ENCODE measurements at places on chromosomes 11 and 22.

DNA sequence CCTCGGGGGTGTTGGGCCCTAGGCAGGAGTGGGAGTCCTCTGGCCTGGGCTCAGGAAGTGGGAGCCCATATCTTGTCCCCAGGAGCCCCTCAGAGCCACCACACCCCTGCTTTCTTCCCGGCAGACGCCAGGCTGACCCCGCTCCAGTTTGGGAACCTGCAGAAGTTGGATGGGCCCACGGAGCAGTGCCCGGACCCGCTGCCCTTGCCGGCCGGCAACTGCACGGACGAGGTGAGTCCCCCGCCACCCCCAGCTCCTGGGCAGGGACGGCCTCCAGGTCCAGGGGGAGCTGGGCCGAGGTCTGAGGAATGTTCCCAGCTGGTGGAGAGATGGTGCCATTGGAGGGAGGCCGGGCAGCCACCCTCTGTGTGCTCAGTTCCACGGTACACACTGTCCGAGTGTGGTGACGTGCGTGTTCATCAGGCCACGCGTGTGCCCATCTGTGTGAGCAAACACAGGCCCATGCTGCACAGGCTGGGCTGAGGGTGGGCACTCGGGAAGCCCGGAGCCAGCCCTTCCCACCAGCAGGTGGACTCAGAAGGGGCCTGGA, 4.8 kb downstream of the MUC5B start:
- DNase-seq, result peak; percentile 56

- DNase-seq, result no peak
These were observed 74.4 kb downstream of the SLC36A4 start for GRCh38 chr11:93123351-93123898.

GRCh38 chr22:49544286-49544685, 283.4 kb downstream of the BRD1 start:
- no peak for DNase-seq

- no peak for DNase-seq
These were observed 48.0 kb downstream of the IGLL1 start for GRCh38 chr22:23531966-23532705.

DNA sequence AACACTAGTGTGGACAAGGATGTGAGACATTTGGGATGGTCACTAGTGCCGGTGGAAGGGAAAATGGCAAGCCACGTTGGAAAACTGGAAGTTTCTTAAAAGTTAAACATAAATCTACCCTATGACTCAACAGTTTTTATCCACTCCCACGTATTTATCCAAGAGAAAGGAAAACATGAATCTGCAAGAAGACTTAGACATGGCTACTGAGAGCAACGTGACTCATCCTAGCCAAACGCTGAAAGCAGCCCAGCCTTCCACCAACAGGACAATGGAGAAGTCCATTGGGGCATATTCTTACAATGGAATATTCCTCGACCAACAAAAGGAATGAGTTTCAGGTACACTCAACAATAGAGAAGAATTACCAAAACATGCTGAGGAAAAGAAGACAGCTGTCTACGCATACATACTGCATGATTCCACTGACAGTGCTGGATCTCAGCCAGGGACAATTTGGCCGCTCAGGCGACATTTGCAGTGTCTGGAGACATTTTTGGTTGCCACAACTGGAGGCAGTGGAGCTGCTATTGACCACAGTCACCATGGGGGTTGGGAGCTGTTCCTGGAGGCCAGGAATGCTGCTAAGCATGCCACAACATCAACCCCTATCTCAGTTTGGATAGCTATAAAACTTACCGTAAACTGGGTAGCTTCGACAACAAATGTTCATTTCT, 21.2 kb downstream of the SYT13 start:
- peak; percentile 94 for DNase-seq

GRCh38 chr22:38218661-38219622, 17.1 kb downstream of the MAFF start:
- DNase-seq, result peak; percentile 99

DNA sequence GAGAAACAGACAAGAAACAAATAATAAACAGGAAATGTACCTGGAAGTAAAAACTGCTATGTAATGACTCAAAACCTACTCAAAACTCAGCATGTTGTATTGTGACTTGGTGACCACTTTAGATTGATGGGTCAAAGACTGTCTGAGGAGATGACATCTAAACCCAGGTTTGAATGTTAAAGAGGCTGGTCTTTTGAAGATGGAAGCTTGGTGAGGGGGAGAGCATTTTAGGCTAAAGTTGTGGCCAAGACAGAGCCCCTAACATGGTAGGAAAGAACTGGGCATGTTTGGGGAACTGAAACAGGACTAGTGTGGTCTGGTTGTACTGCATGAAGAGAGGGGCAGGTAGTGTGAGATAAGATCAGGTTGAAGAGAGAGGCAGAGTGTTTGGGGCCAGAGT, 85.3 kb upstream of the MYO18B start:
- DNase-seq, result no peak

GRCh38 chr11:11836676-11837231, 5.0 kb upstream of the USP47 start:
- no peak for DNase-seq

DNA sequence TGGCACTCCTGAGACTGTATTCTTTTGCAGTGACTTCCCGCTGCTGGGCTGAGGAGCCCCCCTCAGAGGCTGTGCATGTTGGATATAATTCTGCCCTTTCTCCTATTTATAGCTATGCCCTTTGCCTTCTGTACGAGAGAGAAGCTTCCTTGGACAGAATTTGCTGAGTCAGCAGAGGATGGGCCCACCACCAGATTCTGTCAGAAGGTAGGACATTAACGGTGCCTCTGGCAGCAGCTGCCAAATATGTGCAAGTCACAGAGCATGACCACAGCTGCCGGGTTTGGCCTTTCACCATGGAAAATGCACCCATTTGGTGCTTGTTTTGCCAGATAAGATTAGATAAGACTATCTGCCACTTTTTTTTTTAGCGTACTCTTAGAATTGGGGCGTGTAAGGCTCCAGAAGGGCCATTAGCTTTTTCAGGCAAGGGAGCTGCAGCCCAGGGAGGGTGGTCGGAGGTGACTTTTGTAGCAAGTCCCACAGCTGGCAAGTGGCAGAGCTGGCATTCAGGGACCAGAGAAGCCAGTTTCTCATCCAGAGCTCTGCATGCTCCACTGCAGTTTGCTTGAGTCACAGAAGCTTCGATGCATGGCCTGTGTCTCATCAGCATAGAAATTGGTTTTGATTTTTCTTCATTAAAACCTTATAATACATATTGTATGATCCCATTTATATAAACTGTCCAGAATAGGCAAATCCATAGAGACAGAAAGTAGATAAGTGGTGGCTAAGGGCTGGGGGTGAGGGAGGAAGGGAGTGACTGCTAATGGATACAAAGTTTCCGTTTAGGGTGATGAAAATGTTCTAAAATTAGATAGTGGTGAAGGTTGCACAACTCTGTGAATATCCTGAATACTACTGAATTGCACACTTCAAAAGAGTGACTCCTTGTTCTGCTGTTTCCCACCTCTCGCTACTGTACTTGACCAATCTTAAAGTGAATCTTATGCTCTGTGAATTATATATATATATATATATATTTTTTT, 15.8 kb downstream of the UPB1 start:
- peak; percentile 69 for DNase-seq

DNA sequence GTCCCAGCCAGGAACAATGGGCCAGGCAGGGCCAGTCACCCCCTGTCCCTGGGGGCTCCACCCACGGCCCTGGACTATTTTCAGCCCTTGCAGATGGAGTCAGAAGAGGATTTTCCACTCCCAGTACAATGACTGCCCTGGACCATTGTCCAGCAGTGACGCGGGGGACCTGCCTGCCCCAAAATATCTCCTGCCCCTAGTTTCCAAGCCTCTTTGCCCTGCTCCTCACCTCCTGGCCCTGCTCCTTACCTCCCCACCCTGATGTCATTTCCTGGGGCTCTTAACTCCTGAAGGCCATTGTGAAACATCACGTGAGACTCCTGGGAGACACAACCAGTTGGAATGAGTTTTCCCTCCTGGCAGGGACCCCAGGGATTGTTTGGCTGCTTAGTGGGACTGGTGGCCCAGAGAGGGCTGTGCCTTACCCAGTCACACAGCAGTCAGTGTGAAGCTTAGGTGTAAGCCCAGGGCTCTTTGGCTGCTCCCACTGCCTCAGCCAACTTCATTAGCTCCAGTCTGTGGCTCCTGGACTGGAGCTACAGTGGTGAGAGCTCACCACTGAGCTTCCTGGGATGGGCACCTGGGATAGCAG, 22.2 kb downstream of the P2RY2 start:
- DNase-seq, result peak; percentile 65

- no peak for DNase-seq
These were observed 6.6 kb upstream of the SNX32 start for GRCh38 chr11:65826984-65827735.

- no peak for DNase-seq
These were observed 54.6 kb downstream of the CTSC start for GRCh38 chr11:88282747-88283515.

- DNase-seq, result peak; percentile 77
These were observed 1.5 kb downstream of the PTPRJ start for GRCh38 chr11:47981667-47982404.

GRCh38 chr22:45993143-45993692, 16.3 kb upstream of the WNT7B start:
- DNase-seq, result no peak

DNA sequence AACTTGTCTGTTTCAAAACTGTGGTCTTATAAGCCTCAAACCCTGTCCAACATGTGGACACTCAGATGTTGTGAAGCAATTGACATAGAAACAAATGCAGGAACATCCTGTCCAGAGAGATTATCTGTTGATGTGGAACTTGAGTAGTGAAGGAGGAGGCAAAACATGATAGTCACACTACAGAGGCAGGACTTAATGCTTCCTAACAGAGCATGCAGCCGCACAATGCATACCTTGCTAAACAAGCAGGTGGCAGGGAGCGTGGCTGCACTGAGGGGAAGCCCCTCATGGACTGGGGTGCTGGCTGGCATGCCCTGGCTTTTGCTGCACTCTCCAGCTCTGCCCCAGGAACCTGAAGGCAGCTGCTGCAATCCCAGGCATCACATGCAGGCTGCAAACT, 5.3 kb downstream of the C22orf39 start:
- DNase-seq, result no peak

DNA sequence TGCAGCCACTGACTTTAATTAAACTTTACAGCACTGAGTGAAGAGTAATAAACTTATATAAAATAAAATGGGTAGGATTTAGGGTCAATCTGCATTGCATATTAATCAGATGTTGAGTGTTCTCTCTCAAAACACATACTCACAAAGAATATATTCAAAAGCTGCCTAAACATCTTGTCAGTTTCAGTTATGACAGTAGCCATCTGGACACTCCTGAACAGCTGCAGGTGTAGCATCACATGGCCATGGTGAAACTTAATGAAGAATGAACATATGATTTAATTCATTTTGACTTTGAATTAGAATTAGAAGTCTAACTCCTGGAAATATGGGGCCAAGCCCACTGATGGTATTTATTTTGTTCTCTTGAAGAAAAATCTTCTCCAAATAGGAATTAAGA, 684.3 kb upstream of the RAG2 start:
- no peak for DNase-seq

GRCh38 chr11:86124251-86125233, 55.7 kb upstream of the PICALM start:
- no peak for DNase-seq

GRCh38 chr22:19730655-19731360, 7.5 kb downstream of the GP1BB start:
- DNase-seq, result peak; percentile 100

DNA sequence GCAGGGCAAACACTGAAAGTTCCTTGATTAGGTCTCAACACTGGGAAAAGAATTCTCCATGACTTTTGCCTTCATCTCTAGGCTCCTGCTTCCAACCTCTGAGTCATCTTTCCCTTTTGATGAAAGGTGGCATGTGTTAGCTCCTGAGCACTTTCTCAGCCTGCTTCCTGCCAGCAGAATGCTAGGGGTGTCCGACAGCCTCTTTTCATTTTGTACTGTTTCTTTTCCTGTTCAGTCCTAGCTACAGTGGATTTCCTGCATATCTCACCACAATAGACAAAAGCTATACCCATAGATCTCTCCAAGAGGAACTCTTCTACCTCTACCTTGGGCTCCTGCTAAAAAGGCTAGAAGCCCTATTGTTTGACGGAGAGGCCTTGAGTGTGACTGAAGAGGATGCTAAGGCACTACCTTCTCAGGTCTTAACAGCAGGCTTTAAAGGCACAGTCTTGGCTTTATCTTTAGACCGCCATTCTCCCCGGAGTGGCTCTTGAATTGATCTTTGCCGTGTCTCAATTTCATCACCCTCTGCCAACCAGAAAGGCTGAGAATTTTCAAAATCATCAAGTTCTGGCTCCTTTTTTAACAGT, 145.5 kb downstream of the RBFOX2 start:
- no peak for DNase-seq

- DNase-seq, result no peak
These were observed 765.4 kb downstream of the BRD1 start for GRCh38 chr22:49062155-49062801.

GRCh38 chr22:38081941-38082828, 1.8 kb downstream of the SLC16A8 start:
- DNase-seq, result peak; percentile 77

- DNase-seq, result no peak
These were observed 116.2 kb downstream of the JRKL start for GRCh38 chr11:96506041-96506440.

GRCh38 chr22:44180706-44181032, at the start of gene PARVG:
Gene PARVG, plus strand, starts transcription at chr22:44180925. Its CDS starts 2,405 bp downstream, at chr22:44183330.
- no peak for DNase-seq

DNA sequence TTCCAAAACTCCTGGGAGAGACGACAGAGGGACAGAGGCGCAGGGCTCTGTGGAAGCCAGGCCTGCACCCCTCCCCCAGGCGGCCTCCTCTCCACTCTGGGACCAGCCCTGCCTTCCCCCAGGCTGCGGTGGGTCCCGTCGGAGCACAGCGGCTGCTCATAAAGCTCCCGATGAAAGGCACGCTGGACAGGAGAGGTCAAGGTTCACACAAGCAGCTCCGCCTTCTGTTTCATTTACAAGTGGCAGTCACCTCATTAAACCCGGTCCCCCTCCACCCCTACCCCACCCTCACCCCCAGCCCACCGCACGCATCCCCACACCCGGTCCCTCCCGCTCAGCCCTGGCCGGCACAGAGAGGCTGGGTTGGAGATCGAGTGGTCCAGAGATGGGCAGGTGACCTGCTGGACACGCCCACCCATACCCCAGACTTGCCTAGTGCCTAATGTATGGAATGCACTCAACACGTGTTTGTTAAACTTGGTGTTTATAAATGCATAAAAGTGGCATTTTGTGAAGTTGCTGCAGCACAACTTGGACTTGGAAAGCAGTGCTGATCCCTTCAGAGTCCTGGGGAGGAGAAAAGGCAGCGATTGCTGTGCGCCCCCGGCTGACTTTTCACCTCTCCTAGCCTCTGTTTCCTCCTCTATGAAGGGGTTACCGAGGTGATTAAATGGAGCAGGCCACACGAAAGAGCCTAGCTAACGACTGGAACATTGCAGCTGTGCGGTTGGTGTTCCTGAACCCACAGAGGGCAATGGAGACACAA, 26.0 kb downstream of the RPUSD4 start:
- DNase-seq, result no peak

GRCh38 chr11:79116600-79116999, 324.2 kb downstream of the TENM4 start:
- no peak for DNase-seq

GRCh38 chr11:124657904-124658303, 15.6 kb downstream of the SIAE start:
- no peak for DNase-seq
